ENCODE measurements at places on chromosomes 4 and X.
A peak's percentile ranks its signal among the peaks of the same experiment; 100 is the strongest.

DNA sequence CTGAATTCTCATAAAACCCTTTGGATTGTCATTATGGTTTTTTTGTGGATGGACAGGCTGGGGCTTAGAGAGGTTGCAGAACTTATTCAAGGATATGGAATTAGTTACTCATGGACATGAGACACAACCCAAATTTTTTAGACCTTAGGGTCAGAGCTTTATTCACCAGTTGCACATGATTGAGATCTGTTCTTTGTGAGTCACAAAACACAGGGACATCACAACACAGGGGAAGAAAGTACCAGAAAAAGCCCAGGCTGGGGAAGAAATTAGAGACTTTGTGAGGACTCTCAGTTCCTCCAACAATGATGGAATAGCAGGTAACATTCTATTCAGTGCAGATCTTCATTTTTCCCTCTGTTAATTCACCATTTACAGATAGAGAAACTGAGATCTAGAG is 602.4 kb upstream of the CPEB2 start:
- no peak for DNase-seq

- DNase-seq: no peak
These were observed 105.3 kb upstream of the SMIM10 start for GRCh38 chrX:134885336-134886001.

DNA sequence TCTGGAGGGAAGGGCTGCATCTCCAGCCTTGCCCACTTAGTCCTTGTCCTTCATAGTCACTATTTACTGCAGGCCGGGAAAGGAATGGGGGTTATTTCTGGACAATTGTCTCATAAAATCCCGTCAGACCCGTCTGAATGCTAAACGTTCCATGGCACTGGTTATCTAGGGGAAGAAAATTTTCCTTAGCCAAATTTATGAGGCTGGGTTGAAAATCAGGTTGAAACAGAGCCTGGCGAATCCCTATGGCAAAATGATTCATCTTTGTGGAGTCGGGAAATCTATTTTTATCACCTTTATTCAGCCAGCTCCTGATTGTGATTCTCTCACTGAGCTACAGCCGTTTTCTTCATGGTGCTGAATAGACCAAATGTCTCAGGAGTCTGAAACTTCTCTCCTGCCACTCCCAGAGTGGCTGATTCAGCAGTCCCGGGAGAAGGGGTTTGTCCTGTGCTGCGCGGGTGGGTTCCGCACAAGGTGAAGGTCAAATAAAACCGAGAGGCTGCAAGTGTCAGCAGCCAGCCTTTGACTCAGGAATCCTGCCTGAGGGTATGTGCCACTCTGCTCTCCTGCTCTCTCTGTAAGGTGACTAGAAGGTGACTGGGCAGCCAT is 1.0 kb downstream of the LIMCH1 start:
- no peak for DNase-seq

- no peak for DNase-seq
These were observed 171.4 kb downstream of the AASDH start for GRCh38 chr4:56215901-56216300.

DNA sequence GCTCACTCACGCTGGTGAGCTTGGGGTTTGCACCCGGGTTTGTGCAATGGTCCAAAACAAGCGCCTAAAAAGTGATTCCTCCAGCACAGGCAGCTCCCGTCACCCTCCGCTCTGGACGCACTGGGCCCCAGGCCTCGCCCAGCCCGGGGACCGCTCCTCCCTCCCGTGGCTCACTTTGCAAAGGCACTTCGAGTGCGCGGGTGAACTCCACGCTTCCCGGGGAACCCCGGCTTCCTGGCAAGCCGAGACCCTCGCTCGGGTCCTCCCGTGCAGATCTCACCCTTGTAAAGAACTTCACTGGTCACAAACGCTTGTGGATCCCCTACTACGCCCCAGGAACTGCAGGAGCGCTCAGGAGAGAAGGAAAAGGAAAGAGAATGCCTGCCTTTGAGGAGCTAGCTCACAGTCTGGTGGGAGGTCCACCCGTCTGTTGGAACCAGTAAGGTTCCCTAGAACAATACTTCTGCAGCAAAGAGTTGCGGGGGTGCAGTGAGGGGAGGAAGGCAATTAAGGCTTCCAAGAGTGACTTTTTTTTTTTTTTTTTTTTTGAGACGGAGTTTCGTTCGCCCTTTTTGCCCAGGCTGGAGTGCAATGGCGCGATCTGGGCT is at the start of gene CTPS2:
Gene CTPS2 (minus strand): TSS at position 122 of the 608 bp plus-strand sequence. CDS start 9,767 bp downstream, outside the sequence.
- peak; percentile 48 for DNase-seq

DNA sequence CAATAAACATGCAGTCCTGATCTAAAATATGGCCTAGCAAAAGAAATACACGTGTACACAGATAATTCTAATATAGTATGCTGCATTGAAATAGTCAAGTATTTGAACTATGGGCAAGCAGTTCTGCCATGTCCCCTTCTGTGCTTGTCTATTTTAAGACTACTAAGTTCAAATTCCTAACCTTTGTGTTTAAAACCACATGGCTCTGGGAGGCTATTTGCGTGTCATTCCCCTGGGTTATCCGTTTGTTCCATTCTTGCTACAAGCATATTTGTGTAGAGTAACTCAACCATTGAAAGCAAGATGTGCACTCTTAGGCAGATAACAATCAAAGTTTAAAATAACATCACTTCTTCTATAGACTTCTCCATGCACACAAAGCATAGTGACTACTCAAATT is 25.4 kb upstream of the TBC1D1 start:
- no peak for DNase-seq

All from NCI-H2107 (cell line).